ENCODE measurements at places on chromosomes 4 and X.

GRCh38 chr4:172992648-172993378, 175.8 kb upstream of the GALNT7 start:
- DNase-seq: no peak

GRCh38 chrX:9189286-9189685, 155.4 kb upstream of the FAM9B start:
- DNase-seq: no peak

DNA sequence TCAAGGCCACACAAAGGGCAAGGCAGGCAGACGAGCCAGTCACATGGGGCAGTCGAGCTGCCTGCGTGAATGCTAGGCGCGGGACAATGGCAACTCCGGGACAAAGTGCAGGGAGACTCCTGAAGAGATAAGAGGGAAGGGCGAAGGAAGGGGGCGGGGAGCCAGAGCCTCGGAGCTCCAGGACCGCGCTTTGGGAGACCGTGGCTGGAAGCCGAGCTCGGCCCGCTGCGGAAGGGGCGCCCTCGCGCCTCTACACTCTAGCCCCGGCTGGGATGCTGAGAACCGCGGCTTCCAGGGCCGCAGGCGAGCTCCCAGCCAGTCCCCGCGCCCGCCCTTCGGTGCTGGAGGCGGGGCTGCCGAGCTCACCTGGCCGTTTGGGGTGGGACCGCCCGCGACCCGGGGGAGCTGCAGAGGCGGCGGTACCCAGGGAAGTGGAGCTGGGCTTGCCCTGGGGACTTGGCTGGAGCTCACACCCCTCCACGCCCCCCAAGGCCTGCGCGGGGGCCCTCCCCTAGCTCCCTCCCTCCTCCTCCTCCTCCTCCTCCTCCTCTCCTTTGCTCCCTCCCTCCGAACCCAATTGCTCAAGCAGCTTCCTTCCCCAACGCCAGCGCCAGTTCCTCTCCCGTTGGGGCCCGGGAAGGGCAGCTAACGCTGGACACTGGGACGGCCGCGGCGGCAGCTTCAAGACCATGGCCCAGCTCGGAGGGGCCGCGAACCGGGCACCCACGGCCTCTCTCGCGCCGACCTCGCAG, at the start of gene SOWAHD:
Gene SOWAHD, plus strand, starts transcription at position 610 of the 752 bp plus-strand sequence. Its CDS starts 80 bp downstream, at position 690.
- peak; percentile 65 for DNase-seq

GRCh38 chr4:138217567-138217966, 24.6 kb downstream of the SLC7A11 start:
- no peak for DNase-seq

DNA sequence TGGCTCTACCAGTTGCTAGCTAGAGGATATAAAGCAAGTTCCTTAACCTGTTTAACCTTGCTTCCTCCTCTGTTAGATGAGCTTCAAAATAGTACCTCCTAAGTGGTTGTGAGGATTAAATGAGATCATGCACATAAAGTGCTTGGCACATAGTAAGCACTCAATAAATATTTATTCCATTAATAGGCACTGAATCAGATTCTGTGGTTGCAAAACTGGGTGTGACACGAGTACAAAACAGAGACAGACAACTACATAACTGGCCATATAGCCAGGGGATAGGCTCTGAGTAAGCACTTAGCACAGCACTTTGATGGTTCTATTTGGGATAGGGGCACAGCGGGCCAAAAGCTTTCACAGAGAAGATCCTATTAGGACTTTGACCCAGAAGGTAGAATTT, 150.3 kb downstream of the RELL1 start:
- no peak for DNase-seq

Data from right kidney (tissue), 9 donors.